ENCODE measurements at places on chromosomes 3 and 15.

- no peak for DNase-seq
These were observed 113.2 kb downstream of the PTPRG start for GRCh38 chr3:61674596-61674995.

DNA sequence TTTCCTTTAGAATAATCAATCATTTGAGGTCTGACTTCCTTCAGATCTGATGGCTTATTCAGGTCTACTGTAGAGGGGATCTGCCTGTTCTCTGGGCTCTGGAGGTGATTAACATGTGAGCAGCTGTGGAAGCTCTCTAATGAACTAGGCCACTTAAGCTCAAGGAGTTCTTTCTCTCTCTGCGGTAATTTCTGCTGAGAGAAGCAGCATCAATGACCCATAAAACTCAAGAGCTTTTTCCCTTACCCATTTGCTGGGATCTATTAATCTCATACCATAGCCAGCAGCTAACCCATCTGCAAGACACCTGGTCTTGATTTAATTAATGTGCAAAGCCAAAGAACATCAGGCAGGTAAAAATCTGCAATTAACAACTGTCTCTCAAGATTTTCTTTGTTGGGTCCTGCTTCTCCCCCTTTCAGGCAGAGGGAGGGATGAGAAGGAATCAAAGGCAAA lies 73.2 kb upstream of the DLG1 start:
- DNase-seq: no peak

DNA sequence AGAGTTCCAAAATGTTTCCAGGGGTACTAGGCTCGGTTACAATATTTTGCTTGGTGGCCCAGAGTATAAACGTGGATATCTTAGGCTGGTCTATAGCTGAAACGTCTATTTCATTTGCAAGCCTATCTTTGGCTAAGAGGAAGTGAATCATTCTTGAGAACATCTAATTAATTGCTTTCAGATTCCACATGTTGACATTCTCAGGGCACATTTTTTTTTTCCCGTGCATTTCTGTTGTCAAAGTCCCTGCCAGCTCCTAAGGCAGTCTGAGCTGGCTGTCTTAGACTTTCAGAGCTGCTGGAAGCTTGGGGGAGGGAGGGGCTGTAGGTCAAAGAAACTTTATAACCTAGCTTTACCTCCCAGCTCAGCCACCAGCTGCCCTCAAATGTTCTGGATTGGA lies 23.2 kb upstream of the LAMP3 start:
- no peak for DNase-seq

DNA sequence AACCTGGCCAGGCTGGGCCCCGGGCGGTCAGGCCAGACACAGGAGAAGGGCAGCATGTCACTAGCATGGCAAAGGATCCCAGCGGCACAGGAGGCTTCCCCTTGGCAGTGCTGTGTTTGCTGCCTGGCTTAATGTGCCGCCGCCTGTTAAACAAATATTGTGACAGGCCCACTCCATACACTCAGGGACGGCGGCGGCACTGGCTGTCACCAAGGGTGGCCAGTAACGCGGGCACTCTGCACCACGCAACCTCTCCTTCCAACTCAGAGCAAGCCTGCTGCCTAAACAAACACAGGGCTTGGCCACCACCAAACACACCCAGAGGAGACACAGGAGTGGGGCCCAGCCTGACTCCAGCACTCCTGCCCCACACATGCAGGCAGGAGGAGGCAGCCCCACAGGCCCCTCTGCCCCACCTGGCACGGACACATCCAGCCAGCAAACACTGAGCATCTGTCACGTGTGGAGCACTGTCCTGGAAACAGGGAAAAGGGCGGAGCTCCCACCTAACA lies 48.0 kb downstream of the TPRA1 start:
- DNase-seq: no peak

DNA sequence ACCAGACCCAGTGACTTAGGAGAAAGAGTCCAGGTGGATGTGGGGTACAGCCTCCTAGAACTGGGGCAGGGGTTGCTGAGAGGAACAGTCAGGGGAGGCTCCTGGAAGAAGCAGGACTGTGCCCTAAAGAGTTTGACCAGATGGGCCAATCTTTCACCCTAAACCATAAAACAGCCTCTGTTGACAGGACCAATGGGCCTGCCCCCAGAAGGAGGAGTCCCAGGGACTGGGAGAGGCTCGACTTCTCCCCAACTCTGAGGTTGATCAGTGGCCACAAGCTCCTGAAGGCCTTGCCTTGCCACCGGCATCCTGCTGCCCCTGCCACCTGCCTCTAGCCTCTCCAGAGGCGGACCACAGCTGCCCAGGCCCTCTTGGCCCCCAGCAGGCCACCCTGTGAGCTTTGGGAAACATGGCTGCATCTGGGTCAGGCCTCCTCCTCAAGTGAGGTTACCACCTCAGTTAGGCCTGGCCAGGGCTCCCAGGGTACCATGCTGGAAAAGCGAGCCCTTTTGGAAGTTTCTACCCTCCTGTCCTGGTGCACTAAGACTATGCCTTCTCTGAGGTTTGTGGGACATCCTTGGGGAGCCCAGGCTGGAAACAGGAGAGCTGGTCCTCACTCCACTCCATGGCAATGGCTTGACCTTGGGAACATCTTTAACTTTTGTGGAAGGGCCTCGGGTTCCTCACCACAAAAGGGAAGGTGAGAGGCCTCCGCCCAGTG lies 2.8 kb downstream of the VIPR1 start:
- no peak for DNase-seq

DNA sequence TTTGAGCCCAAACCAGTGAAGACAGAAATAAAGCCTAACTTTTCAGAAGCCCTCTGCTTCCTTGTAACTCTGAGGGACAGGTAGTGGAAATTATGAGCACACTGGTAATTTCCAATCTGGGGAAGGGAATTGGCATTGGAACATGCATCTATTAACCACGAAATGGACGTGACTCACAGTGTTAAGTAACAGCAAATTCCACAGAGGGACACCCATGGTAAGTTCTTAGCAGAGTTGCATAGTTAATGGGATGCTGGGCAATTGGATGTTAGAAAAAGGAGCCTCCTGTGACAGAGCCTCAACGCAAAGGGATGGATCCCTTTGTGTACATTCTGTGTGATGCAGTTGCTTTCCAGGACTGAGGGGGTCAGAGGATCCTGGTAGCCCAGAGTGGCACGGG lies 168.6 kb downstream of the SEMA6D start:
- no peak for DNase-seq

DNA sequence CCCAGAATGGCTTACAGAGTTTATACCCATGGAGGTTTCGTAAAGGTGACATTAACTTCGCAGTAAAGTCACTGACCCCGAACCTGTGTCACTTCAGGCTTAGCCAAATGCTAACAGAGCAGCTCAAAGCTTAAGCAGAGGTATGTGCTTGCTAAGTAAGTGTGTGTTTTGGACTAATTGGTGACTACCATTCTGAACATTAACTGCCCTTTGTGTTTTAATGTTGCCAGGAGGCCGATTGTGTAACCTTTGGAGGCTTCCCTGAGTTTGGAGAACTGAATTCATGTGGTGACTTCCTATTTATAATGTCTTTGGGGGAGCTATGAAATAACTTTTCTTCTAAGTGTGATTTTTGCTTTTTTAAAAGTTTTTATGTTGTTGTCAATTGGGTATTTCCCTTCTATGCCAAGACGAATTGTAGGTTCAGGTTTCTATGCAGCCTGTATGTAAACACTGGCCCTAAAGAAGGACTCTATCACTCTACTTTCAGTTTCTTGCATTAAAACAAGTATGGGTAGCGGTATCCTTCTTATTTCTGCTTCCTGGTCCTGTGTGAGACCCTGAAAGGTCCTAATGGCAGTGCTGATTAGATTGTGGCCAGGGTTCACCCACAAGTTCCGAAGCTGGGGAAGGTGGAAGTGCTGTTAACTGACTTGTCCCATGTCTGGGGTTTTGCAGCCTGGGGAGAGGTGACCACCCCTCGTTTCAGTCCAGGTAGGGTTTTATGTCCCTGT lies 86.3 kb downstream of the IGF1R start:
- DNase-seq: no peak

Data from stimulated activated CD8-positive, alpha-beta memory T cell treated with anti-CD3 and anti-CD28 coated beads, Interleukin-2, amount 100 ng/mL, for 1 hour (primary cell).